Stimulated activated CD4-positive, alpha-beta T cell treated with anti-CD3 and anti-CD28 coated beads, Interleukin-1b, Interleukin-23, amount 100 ng/mL, for 1 hour (primary cell): ENCODE measurements at places on chromosomes 12 and 14.

- no peak for DNase-seq
Measured at GRCh38 chr12:111309584-111309983, 59.3 kb downstream of the PHETA1 start.

GRCh38 chr12:6532051-6532926, 2.0 kb upstream of the GAPDH start:
- DNase-seq = peak; percentile 56

DNA sequence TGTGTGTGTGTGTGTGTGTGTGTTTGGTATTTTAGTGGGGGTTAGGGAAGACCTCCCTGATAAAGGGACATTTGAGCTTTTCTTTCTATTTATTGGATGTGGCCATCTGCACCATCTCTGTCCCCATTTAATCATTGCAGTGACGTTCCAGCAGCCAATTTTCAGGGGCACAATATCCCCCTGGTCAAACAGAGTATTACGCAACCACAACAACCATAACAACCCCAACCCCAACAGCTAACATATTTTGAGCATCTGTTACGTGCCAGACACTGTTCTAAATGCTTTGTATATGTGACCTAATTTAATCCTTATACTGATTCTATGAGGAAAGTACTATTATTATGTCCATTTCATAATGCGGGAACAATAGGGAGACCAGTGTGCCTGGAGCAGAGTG, 87.4 kb downstream of the TTC8 start:
- DNase-seq = no peak

GRCh38 chr12:102372087-102372486, 108.3 kb downstream of the IGF1 start:
- no peak for DNase-seq

- no peak for DNase-seq
Measured at GRCh38 chr14:75911883-75912282, 69.9 kb downstream of the TGFB3 start.

- no peak for DNase-seq
Measured at GRCh38 chr12:68425998-68426397, 93.8 kb upstream of the MDM1 start.

- no peak for DNase-seq
Measured at GRCh38 chr14:71049435-71050133, 142.3 kb downstream of the PCNX1 start.

DNA sequence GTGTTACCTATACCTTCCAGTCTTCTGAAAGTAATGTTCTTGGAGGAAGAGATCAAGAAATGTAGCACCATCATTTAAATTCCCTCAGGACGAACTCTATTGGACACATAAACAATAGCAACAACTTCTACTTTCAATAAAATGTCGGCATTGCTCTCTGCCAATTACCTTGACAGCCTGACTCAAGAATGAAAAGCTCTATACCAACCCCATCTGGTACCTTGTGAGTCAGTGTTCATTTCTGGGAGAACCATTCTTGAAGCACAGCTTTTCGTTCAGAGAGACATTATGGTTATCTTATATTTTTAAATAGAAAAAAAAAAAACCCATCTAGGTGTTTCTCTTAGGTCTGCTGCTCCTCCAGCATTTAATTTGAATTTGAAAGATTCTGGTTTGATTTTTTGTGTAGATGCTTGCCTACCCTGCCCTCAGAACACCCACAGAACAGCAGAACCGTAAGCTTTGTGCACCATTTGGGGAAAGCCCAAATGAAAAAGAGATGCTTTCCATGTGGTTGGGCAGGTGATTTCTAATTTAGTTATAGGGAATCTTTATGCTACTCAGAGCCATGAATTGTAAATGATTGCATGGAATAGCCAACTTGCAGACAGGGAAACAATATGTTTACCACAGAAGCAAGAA, 156.0 kb downstream of the SAMD4A start:
- no peak for DNase-seq

GRCh38 chr12:52517005-52517835, 3.0 kb downstream of the KRT5 start:
- DNase-seq = no peak
